ENCODE measurements at places on chromosomes 4 and X. TPM values are rescaled to one million over a fixed set of nuclear protein-coding genes. Genes with fewer than 3 reads are reported as not detected.

Gene PRDM5
- 0.85 TPM for total RNA-seq

Gene TLR1
- 3.0 TPM for total RNA-seq

- H3K4me3 ChIP-seq = no peak overlapping the region
- no peak overlapping the region for H3K27ac ChIP-seq
- DNase-seq = peak; percentile 2
- H3K36me3 ChIP-seq = no peaks in the 10 kb centered on the region
- no peaks in the 10 kb centered on the region for H3K4me1 ChIP-seq
Observed at GRCh38 chr4:165433529-165433928, 54.7 kb downstream of the CPE start.

- DNase-seq = no peak
- H3K27ac ChIP-seq = no peak overlapping the region
- H3K4me3 ChIP-seq = no peak overlapping the region
- H3K36me3 ChIP-seq = no peaks in the 10 kb centered on the region
- no peaks in the 10 kb centered on the region for H3K27me3 ChIP-seq
Observed at GRCh38 chr4:104592183-104592582, 97.5 kb upstream of the CXXC4 start.

Gene IQCM
- total RNA-seq = not detected

Gene TMEM164
- total RNA-seq = 53.1 TPM

Gene C4orf36
- 2.0 TPM for total RNA-seq
